M059J (cell line): ENCODE measurements at places on chromosomes 5 and 9.
A peak's percentile ranks its signal among the peaks of the same experiment; 100 is the strongest.

DNA sequence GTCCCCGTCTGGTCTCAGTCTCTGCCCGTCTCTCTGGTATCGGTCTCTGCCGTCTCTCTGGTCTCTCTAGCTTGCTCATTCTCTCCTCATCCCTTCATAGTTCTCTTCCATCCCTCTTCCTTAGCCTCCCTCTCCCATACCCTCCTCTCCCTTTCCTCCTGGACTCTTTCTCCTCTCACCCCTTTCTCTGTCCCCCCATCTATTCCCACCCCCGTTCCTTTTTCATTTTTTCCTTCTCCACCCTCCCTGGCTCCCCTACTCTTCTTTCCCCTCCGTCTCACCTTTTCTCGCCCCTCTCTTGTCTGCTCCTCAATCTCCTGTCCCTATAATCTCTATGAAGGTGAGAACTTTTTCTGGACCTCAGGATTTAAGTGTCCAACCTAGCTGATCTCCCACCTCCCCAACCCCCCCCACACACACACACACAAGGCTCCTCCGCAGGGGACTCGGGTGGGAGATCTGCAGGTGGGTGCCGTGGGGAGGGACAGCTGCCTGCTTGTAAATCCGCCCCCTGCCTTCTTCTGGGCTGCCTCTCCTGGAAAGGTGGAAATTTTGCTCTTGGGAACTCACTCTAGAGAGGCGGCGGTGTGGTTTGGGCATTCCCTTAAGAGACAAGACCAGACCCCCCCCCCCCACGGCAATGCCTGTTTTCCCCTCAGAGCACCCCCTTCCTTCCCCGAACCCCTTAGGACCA, 953 bp downstream of the UBE2QL1 start:
- DNase-seq = no peak

DNA sequence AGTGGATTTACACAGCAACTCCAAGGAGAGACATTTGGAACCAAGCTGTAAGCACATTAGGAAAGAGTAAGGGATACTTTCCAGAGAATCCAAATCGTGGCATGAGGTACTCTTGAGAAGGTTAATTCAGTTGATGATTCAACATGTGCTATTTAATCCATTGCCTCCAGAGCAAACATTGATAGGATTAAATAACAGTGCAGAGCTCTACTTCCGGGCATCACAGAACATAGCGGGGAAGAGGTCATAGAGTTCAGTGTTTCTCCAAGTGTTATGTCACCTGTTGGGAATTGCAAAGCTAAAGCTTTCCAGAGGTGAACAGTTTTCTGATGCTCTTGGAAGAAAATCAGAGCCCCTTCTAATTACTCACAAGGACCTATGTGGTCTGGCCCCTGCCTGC, 127.5 kb downstream of the PPP2R2B start:
- peak; percentile 59 for DNase-seq

DNA sequence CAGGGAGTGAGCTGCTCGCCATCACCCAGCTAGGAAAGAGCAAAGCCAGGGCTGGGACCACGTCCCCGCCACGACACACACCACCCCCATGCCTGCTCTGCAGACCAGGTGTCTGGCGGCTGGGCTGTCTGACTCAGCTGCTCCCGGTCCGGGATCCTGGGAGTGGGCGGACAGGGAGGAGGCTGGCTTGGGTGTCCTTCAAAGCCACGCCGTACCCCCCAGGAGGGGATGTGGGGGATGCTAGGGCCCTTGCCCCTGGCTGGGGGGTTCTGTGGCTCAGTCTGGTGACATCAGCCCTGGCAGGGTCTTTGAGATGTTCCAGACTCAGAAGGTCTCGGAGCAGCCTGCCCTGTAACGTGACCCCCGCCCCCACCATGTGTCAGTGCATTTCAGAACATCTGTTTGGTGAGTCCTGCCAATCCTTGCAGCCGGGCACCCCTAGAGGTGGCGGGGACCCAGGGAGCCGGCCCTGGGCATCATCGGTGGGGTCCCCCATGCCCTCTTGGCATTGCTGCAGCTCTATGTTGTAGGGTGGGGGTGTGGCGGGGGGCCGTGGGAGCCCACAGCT, 62.3 kb downstream of the HMCN2 start:
- no peak for DNase-seq

DNA sequence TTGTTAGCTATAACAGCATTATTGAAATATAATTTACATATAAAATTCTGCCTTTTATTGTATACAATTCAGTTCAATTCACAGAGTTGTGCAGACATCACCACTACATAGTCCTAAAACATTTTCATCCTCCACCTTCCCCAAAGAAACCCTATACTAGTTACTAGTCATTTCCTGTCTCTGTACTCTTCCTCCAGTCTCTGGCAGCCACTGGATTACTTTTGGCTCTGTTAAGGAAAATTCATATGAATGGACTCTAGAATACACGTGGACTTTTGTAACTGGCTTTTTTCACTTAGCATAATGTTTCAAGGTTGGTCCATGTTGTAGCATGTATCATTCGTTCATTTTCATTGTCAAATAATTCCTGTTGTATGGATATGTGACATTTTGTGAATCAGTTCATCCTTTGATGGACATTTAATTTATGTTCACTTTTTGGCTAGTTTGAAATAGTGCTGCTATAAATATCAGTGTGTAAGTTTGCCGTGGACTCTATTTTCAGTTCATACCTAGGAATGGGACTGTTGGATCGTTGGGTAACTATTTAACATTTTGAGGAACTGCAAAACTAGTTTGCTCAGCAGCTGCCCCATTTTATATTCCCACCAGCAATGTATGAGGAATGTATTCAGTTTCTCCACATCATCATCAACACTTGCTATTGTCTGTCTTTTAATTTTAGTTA, 9.7 kb downstream of the ICE1 start:
- DNase-seq = peak; percentile 72

- DNase-seq = no peak
Measured at GRCh38 chr9:81470864-81471263, 218.5 kb downstream of the TLE1 start.

DNA sequence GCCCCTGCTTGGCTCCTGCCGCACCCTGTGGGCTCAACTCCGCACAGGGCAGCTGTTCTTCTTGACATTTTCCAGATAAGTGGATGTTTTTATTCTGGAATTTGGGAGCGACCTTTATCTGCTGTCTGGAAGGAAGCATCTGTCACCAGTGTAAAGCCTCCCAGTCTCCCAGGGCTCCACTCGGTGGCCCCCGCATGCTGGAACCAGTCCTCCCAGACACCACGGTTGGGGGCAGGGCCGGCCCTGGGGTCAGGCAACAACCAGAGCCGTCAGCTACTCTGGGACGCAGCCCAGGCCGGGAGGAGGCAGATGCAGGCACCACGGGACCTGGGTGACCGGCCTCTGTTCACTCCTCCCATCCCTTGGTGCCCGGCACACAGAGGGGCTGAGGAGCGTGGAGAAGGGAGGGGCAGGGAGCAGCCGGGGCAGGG, 92.8 kb upstream of the ADAMTS2 start:
- no peak for DNase-seq

DNA sequence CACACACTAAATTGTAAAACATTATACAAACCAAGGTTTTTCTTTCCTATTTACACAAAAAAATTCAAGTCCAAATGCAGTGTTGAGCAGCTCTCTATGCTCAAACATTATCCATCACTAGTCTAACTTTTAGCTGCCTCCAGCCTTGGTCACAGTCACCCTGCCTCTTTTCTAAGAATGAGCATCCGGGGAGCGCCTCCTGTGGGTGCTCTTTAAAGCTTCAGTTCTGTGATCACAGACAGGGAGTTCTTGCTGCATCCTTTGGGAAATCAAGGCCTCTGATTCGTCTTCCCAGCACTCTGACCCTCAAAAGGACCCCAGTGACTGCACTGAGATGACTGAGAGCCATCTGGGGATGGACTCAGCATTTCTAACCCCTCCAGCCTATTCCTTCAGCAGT, 289.6 kb downstream of the SEC61B start:
- DNase-seq = no peak
